ENCODE measurements at places on chromosomes 1 and 21.

DNA sequence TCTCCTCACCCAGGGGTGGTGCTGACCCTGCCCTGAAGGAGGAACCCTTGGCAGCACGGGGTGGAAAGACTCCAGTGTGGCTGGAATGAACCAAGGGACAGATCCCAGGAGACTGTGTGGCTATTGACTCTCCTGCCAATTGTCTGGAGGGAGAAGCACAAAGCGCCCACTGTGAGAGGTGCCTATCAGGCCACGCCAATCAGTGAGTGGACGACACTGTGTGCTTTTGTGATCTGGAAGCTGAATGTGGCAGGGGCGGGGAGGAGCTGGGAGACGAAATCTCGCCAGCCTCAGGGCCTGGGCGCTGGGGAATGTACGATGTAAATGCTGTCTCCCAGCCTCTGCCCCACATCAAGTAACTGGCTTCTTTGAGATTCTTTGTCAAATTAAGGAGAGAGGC lies 167.1 kb downstream of the ZBTB18 start:
- DNase-seq = no peak

DNA sequence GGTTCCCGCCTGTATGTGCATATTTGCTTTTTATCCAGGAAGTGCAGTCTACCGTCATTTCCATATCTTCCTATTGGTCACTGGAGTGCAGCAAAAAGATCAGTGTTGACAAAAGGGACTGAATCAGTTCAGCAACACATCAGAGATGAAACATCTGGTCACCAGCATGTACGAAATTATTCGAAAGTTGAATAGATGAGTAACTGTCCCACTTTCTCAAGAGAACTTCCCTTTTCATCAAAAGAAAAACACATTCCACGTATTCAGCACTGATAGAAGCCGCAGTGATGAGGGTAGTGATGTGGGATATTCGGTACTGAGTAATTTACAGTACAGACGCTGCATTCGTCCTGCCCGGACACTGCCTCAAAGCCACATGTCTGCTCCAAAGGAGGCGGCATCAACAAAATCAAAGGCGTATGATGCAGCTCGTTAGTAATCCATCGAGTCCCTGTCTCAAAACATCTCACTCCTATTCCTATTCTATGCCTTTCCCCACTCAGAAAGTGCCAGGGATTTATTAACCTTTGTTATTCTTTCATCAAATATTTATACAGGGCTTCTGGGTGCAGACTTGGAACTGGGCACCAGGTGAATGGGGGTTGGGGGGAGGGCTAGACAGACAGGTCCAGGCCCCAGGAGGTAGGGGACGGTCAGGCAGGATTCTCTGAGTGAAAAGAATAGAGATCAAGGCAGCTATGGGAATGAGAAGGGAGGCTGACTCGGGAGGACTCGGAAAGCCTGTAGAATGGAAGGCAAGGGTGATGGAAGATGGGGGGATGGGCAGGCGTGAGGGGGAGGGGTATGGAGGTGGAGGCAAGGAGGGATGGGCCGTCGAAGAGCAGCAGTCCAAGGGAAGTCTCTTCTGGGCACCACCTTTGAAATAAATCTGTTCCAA lies 79.5 kb upstream of the SLC45A1 start:
- no peak for DNase-seq

GRCh38 chr1:19096036-19096833 lies 113.8 kb downstream of the UBR4 start:
- DNase-seq = no peak

DNA sequence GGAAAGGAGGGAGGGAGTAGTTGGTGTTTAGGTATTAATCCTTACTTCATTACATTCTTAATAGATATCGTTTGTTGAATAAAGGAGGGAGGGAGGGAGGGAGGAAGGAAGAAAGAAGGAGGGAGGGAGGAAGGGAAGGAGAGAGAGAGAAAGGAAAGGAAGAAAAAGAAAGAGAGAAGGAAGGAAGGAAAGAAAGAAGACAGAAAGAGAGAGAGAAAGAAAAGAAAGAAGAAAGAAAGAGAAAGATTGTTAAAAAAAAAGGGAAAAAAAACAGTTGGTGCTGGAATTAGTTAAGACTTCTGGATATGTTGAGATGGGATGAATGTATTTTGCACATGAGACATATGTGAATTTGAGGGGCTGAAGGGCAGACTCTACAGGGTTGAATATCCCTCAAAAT lies 44.1 kb upstream of the ZSWIM5 start:
- no peak for DNase-seq

- no peak for DNase-seq
Observed at GRCh38 chr21:22062472-22063139, 1064.4 kb downstream of the NCAM2 start.

- DNase-seq = peak; percentile 22
Observed at GRCh38 chr1:89065079-89065868, at the start of gene GBP1. Gene GBP1, minus strand, starts transcription at chr1:89065208. Its CDS starts 1,974 bp downstream, at chr1:89063234.

- DNase-seq = no peak
Observed at GRCh38 chr1:161074676-161075368, 5.1 kb upstream of the ARHGAP30 start.

- DNase-seq = no peak
Observed at GRCh38 chr1:245687152-245687635, 532.4 kb downstream of the KIF26B start.

DNA sequence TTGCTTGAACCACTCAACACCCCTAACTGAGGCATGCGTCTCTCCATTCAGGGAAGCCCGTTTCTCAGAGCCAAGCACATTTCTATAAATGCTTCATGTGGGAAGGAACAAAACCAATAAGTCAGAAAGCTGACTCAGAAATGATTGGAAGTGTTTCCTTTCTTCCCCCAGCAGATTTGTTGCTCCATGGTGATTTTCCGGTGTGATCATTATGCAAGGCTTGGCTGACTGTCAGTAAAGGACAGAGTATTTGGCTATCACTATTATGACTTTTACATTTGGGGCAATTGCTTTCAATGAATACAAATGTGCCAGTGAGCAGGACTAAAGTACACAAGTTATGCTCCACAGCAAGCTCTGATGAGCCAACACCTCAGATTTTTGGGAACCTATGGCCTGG lies 53.3 kb upstream of the ZC3H11B start:
- DNase-seq = no peak

DNA sequence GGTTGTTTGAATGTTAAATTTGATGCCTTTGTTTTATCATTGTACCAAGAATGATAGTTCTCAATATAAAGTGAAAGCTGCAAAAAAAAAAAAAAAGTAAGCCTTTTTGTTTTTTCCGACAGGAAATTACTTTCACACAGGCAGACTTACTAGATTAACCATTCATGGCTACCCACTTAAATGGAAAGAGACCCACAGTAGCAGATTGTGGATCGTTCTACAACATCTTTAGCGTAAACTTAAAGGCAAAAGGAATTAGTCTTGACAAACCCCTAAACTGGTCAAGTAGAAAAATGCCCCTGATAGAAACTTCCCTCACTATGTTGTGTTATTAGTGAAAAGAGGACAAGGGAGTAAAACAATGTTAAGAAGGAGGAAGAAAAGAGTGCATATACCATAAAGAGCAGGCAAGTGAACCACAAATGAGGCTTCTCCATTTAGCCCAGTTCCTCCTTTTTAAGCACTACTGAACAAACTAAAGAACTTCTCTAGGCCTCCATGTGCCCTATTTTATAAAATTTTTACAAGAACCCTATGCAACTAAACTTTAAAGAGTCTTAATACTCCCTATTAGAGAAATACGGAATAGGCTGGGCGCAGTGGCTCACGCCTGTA lies 1560.3 kb downstream of the MRPL39 start:
- no peak for DNase-seq

- no peak for DNase-seq
Observed at GRCh38 chr1:42806171-42806570, 10.8 kb upstream of the ERMAP start.

DNA sequence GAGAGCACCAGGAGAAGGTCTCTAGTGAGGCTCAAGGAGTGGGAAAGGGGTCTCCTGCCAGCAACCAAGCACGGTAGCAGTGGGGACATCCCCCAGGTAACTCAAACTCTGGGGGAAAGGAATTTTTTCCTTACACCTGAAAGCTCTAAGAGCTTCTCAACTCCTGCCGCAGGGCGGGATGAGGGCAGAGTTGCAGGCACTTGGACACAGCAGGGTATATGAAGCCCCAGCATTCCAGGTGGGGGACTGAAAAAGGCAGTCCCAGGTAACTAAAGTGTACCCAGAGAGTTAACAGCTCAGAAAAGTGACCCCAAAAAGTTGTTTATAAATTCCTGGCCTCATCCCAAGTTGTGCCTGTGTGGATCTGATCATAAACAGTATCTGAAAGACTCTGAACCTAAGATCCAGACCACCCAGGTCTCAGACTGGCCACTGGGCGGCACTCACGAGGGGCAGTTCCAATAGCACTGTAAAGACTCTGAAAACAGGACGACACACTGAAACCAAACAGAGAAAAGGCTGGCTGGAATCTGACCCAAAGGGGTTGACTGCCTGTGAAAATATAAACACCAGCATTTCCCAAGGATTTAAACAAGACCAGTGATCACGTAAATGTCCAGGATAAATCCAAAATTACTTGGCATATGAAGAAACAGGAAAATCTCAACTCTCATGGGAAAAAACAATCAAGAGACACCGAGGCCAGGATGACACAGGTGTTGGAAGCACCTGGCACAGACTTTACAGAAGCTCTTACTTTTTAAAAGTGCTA lies 47.5 kb downstream of the HSF2BP start:
- peak; percentile 80 for DNase-seq

- DNase-seq = no peak
Observed at GRCh38 chr1:94033849-94034248, 87.1 kb downstream of the ABCA4 start.

GRCh38 chr1:230681599-230681998 lies 32.3 kb downstream of the AGT start:
- no peak for DNase-seq

GRCh38 chr1:89311757-89312156 lies 39.1 kb upstream of the GBP5 start:
- no peak for DNase-seq

GRCh38 chr1:15355968-15356625 lies 53.6 kb upstream of the EFHD2 start:
- DNase-seq = peak; percentile 83
